ENCODE measurements at places on chromosomes 13 and 19.

DNA sequence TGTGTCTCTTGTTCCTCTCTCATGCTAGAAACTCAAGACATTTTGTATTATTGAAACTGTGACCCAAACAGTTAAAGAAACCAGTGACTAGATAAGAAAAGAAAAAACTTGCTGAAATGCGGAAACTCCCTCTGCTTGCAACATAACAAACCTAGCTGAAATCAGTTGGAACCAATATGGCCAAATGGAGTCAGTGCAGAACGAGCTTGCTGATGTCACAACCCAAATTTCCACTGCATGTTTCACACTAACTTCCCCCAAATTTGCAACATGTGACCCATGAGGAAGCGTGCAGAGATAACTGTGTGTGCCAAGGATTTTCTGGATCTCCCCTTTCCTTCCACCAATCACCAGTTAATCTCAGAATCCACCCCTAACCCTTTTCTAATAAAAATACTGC lies 208.0 kb downstream of the DLEU7 start:
- no peak for DNase-seq

DNA sequence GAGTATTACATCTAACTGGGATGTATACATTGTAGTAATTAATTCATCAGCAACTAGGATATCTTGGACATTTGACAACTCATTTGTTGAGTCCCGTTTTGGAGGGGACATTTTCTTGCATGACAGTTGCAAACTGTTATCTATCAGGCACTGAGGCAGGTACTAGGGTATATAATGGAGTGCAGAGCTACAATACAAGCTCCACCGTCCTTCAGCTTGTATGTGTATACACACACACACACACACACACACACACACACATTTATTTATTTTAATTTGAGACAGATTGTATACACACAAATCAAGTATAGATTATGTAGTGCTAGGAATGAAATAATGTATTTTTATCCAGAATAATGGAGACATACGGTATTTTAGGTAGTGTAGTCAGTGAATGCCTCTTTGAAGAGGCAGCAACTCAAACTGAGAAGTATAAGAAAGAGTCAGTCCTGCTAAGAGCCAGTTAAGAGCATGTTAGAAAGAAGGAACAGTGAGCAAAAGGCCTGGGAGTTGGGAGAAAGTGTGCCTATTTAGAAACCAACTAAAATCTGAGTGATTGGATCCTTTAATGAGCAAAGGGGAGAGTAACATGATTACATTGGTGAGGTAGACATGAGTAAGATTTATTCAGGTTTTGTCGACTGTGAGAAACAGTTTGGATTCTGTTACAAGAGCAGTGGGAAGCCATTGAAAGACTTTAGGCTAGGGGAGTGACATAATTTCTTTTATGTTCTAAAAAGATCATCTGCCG lies 74.5 kb downstream of the NBEA start:
- DNase-seq = no peak

GRCh38 chr13:70516226-70516625 lies 408.0 kb upstream of the KLHL1 start:
- no peak for DNase-seq

- DNase-seq = no peak
Observed at GRCh38 chr19:15457701-15458484, 6.5 kb downstream of the RASAL3 start.

DNA sequence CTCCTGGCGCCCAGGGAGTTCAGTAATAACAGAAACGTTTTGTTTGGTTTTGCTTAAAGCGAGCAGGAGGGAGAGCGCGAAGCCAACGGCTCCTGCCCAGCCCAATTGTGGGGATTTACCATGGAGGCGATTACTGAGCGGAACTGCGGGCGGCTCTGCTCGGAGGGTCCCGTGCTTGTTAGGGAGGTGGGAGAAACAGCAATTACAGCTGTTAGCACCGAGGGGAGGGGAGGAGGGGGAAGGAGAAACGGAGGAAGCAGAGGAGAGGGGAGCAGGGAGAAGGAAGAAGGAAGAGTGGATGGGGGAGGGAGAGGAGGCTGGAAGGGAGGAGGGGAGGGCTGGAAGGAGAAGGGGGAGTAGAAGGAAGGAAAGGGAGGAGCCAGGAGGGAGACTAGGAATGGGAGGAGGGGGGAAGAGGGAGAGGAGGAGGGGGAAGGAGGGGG lies 7.7 kb upstream of the ONECUT3 start:
- DNase-seq = no peak

GRCh38 chr13:103625194-103625593 lies 559.0 kb upstream of the SLC10A2 start:
- no peak for DNase-seq

DNA sequence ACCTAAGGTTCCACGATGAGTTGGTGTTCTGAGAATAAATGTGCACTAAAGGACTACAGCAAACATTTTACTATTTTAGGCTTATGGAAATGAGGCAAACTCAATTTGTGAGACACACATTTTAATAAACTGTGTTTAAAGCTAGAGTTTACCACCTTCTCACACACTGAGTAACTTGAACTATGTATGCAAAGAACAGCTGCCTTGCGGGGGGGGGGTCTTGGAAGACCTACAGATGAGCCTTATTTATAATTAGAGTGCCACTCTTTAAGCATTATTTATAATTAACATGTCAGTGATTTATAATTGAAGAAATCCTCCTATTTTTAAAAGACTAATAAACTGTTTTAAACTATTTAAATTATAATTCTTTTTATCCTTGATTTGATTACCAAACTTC lies 300.4 kb downstream of the DLEU7 start:
- no peak for DNase-seq

DNA sequence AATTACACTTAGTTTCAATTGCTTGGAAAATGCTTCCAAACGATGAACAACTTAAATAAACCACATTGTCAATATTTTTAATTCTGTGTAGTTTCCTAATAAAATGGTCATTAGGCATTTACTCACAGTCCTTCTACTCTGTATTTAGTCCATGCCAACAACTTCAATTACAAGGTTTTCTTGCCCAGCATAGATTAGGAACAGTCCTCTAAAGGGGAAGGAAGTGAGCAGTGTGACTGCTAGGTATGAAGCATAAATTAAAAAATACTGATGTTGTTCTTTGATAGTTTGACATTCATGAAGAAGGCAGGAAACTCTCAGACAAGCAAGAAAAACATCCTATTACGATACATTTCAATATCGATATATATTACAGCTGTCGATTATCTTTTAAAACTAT lies 716.0 kb upstream of the PCDH9 start:
- no peak for DNase-seq

DNA sequence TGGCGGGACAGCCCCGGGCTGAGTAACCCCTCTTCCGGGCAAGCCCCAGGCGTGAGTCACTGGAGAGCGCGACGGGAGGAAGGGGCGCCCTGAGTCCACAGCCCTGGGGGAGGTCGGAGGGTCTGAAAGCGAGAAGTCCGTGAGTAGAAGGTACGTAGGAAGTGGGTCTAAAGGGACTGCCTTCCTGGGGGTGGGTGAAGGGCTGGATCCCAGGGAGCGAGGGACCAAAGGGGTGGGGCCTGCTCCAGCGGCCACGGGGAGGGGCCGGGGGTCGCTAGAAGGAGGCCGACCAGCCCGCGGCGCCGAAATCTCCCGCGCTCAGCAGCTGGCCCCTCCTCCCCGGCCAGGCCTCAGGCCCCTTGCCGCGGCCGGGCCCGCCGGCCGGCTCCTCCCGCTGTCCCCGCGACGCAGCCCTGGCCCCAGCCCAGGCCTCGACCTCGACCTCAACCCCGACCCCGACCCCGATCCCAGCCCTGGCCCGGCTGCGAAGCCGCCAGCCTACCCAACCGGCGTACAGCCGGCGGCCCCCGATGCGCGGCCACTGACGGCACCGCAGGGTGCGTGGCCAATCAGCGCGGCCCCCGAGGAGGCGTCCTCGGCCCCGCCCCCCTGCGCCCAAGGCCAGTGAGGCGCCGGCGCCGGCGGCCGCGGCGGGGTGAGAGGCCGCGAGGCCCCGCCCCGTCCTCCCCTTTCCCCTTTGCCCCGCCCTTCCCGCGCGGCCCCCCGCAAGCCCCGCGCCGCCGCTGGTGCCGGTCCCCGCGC lies 22.6 kb downstream of the IPO5 start:
- DNase-seq = no peak

DNA sequence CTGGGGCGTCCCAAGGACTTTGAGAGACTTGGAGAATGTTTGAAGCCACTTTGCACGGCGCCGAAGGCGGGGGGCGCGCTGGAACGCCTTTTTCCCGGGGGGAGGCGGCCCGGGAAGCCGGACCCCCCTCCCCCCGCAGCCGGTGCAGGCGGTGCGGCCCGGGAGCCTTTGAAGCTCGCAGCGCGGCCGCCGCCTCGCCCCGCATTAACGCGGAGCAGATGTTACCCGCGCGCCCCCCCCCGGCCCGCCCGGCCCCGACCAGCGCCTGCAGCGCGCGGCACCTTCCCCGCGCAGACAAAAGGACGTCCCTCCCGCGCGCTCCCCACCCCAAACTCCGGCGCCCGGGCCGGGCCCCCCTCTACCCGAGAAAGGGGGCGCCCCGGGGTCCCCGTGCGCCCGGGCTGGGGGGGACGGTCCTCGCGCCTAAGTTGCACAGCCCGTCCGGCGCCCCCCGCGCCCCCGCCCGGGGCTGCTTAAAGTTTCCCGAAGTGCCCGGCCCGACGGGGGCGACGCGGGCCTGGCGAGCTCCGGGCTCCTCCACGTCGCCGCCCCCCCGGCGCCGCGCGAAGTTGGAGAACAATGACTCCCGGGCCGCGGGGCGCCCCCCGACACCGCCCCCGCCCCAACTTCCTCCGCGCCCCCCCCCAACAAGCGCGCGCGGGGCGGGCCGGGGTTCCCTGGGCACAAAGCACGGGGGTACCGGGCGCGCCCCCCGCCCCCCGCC lies 685 bp downstream of the TCF3 start:
- DNase-seq = no peak

DNA sequence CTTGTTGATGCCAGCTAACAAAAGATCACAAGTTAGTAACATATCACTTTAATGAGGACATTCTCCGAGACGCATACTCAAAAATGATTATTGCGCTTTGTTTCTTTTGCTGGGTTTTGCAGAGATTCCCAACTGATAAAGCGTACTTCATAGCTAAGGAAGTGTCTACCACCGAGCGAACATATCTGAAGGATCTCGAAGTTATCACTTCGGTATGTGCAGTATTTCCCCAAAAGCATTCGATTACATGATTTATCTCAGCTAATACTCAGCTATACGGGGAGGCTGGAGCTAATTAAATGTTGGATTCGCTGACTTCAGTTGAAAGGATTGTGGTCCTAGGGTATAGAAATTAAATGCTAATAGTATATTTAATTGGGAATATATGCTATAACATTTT lies 166.3 kb downstream of the STK24 start:
- peak; percentile 59 for DNase-seq

DNA sequence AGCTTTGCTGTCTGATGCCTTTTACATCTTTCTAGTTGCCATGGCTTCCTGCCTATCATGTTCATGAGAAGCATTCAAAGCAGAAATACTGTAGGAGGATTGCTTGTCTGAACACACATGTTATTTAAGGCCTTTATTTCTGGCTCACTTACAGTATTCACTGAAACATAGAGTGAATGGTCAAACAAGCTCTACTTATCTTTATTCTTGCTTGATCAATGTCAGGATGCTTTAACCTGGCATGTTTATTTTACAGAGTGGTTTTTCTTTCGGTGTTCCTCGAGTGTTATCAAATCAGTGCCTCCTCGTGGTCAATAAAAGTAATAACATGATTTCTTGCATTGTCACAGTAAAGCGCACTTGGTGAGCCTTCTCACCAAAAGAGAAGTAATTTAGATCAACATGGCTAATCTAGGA lies 73.5 kb upstream of the PCDH17 start:
- no peak for DNase-seq

GRCh38 chr19:52198678-52199077 lies 8.8 kb downstream of the PPP2R1A start:
- no peak for DNase-seq

DNA sequence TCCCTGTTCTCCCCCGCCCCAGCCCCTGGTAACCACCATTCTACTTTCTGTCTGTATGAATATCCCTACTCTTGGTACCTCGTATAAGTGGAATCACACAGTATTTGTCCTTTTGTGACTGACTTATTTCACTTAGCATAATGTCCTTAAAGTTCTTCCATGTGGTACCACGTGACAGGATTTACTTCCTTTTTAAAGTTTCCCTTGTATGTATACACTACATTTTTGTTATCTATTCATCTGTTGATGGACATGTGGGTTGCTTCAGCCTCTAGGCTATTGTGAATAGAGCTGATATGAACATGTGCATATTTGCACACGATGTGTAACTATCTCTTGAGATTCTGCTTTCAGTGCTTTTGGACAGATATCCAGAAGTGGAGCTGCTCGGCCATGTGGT lies 59.6 kb upstream of the GJB6 start:
- no peak for DNase-seq

- DNase-seq = no peak
Observed at GRCh38 chr19:38009650-38010242, 102.7 kb downstream of the SIPA1L3 start.

DNA sequence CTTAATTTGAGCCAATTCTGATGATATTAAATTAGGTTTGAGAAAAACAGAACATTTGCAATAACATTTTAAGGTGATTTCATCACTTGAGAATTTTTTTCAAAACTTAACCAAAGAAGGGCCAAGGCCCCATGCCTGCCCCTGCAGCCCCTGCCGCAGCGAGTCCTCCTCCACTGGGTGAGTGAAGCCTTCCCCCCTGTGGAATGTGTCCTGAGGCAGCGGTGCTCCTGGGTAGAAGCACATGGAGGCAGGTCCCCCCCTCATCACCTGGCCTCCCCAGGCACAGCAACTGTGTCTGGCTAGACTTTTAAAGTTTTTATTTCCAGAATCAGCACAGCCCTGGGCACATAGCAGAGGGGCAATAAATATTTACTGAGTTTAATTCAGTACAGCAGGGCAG lies 10.8 kb downstream of the SOX1 start:
- DNase-seq = no peak

- DNase-seq = no peak
Observed at GRCh38 chr13:109779074-109779473, 7.3 kb downstream of the IRS2 start.

DNA sequence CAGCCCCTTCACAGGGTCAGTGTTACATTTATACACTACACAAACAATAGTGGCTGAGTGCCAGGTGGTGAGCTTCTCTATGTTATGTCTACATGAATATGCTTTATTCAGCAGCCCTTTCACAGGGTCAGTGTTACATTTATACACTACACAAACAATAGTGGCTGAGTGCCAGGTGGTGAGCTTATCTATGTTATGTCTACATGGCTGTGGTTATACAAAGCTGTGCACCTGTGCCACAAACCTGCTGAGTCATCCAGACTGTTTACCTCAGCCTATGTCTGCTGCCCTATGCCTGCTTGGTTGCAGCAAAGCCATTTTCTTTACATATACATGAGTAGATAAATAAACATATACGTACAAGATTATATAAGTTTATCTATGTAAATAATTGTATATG lies 76.5 kb downstream of the ZNF726 start:
- no peak for DNase-seq

- no peak for DNase-seq
Observed at GRCh38 chr13:109415057-109415456, 371.3 kb downstream of the IRS2 start.

DNA sequence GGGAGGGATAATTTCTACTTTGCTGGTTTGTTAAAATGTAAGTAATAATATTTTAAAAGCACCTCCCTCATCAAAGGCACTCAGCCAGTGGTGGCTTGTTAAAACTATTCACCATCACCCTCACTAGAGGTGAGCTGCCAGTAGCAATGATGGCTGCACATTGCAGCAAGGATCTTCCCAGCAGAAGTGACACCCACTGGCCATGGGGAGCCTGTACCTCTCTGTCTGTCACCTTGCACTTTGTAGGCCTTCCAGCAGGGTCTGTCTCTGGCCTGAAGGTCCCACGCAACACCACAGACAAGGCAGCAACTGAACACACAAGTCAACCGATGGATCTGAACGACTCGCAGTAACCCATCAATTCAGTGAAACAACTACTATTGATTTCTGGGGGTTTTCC lies 47.3 kb upstream of the C13orf42 start:
- no peak for DNase-seq

All from AG04449 (cell line).